LoVo (cell line): ENCODE measurements at places on chromosomes 7 and 10.

DNA sequence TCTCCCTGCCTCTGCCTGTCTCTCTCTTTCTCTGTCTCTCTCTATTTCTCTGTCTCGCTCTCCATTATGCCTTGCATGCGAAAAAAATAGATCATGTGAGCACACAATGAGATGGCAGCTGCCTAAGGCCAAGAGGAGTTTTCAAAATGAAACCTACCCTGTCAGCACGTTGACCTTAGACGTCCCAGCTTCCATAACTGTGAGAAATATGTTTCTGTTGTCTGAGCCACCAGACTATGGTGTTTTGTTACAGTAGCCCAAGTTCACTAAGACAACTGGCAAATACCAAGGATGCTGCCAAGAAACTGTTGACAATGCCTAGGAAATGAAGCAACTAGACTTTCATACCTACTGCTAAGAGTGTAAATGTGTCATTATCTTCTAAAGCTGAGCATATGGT lies 70.6 kb upstream of the PLXDC2 start:
- DNase-seq = no peak

GRCh38 chr7:17404006-17404405 lies 105.6 kb downstream of the AHR start:
- DNase-seq = no peak

DNA sequence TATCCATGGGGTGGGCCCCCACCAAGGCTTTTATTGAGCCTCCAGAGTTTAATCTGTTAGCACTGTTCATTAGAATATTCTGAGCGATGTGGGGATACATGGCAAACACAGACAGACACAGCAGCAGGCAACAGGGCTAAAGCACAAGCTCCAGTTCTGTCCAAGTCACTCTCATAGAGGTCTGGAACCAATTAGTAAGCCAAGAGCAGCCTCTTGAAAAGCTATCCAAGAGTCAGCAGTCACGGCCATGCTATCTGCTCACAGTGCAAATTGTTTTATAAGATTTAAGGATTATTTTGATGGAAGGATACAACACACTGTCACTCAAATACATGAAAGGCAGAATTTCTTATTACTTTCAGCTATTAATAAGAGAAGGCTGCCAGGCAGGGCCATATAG lies 86.4 kb upstream of the DGKB start:
- DNase-seq = no peak

DNA sequence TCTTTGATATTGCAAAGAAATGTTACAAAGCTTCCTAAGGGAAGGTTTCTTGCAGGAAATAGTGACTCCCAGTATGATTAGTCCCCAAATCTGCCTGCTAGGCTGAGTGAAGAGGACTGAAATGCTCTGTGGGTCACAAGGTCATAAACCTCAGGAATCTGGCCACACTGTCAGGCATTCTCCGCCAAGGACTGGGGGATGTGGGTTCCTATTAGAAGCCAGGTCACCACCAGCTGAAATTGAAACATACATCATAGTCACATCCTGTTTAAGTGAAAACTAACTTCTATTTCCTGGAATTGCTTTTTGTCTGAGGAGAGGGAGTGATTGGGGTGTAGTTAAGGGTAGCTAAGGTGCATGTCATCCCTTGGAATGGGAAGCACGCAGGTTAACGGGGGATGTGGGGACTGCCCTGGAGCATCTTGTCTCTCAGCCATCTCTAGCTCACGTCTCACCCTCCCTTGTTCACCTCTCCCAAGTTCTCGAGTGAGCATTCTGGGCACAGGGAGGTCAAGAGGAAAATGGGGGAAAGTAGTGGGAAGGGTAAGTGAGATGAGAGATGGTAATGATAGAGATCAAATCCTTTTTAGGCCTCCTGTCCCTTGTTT lies 12.0 kb upstream of the GSAP start:
- DNase-seq = no peak
